Sciatic nerve (tissue), 2 donors: ENCODE measurements at places on chromosomes 12 and 14. TPM values are rescaled to one million over a fixed set of nuclear protein-coding genes. Genes with fewer than 3 reads are reported as not detected.

The RAB2B gene
- total RNA-seq = 41.0 TPM

The BMP4 gene
- total RNA-seq = 12.0 TPM

The ASCL1 gene
- total RNA-seq = not detected

The LTBP2 gene
- total RNA-seq = 93.0 TPM

The TMEM119 gene
- total RNA-seq = 31.1 TPM

The AQP2 gene
- total RNA-seq = not detected

The TMEM179 gene
- 4.5 TPM for total RNA-seq

The RABGGTA gene
- 31.9 TPM for total RNA-seq

The LARP4 gene
- 76.5 TPM for total RNA-seq

The KCNA5 gene
- 0.45 TPM for total RNA-seq

The NINJ2 gene
- 6.2 TPM for total RNA-seq

The VRTN gene
- not detected for total RNA-seq

The NGB gene
- not detected for total RNA-seq

The RNU7-1 gene
- total RNA-seq = not detected
